Stimulated activated CD4-positive, alpha-beta T cell treated with anti-CD3 and anti-CD28 coated beads, TNF-alpha, amount 100 ng/mL, for 48 hours (primary cell): ENCODE measurements at places on chromosomes 4 and X.

GRCh38 chr4:87529187-87529586 is at the start of gene SPARCL1:
SPARCL1 (minus strand) TSS chr4:87529376; CDS start chr4:87499574, 29,802 bp downstream.
- no peak for DNase-seq

GRCh38 chrX:15619053-15619755 is 18.4 kb upstream of the ACE2 start:
- no peak for DNase-seq

- no peak for DNase-seq
Observed at GRCh38 chr4:150327262-150327780, 249.1 kb downstream of the DCLK2 start.

GRCh38 chr4:156931267-156931666 is 40.3 kb downstream of the PDGFC start:
- no peak for DNase-seq

DNA sequence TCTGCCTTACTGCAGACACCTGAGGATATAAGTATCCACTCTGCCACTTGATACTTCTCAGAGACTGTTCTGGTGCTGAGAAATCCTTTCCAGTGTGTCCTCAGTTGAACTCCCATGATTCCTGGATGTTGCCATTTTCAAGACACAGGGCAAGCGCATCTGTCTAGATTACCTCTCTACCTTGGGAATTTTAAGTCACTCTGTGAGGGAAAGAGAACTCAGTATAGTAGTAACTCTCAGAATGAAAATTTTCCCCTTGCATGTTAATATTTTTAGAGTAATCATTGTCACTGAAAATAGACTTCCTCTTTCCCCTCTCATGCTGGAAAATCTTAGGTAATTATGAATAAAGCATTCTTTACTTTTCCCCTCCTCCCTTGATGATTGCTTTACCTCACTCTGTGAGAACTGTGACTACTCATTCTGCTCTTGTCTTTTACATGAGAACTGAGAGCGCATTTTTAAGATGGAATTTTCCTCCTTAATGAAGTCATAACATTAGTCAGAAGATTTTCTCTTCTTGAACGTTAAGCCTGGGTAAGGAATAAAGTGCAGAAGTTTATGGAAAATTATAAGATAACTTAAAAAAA is 45.0 kb downstream of the TET2 start:
- no peak for DNase-seq

GRCh38 chr4:22029803-22030202 is 81.2 kb upstream of the KCNIP4 start:
- no peak for DNase-seq

DNA sequence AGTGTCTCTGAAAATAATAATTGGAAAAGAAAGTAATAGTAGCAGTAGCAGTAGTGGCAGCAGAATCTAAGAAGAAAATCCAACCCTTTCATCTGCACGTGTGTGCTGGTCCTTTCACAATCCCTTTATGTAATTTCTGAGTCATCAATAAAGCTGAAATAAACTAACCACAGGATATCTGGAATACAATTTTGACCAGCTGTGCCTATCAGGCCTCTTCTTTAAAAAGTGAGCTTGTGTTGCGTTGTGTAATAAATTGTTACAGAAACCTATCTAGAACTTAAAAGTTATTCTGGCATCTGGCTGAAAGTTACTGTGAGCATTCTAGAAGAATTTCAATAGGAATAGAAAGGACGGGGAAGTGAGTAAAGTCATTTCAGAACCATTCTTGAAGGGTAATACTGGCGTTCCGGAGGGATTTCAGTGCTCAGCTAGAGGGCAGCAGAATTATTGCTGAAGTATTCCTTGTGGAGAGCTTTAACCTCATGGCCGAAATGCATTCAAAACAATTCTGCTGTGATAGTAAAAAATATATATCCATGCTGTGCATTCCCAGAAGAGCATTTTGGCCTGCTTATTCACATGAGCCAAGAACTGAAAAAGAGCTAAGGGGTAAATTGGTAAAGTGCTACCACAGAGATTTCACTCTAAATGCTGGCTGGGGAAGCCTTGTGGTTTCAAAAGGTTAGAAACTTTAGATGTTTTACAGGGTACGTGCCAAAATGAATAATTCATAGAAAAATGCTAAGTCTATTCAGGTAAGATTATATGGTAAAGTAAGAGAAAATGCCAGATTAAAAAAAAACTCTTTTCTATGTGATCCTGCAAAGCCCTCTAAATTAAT is 260.6 kb downstream of the NKX6-1 start:
- no peak for DNase-seq

GRCh38 chr4:81471588-81472280 is at the start of gene RASGEF1B:
RASGEF1B (minus strand) TSS chr4:81471907; CDS start chr4:81459508, 12,399 bp downstream.
- peak; percentile 87 for DNase-seq

DNA sequence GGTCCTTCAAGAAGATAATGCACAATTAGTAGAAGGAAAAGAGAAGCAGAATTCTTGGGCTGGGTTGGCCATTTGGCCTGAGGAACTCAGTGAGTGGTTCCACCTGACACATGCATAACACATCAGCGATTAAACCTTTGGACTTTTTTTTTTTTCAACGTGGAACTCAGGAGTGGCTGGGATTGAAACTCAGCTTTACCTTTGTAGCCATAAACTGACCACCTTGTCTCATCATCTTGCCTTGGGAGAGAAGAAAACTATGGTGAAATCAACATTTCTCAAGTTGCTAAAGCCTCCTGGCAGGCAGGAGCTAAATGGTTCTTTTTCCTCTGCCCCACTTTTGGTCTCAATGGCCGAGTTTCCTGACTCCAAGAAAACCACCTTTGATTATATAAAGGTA is 16.3 kb downstream of the PTTG2 start:
- no peak for DNase-seq

GRCh38 chr4:145293658-145294057 is 113.3 kb upstream of the OTUD4 start:
- no peak for DNase-seq

- DNase-seq, result no peak
Observed at GRCh38 chr4:187236209-187236890, 512.7 kb upstream of the FAT1 start.

- no peak for DNase-seq
Observed at GRCh38 chrX:139844884-139845283, 88.0 kb downstream of the ATP11C start.

- DNase-seq, result no peak
Observed at GRCh38 chr4:56463711-56464110, 3.7 kb upstream of the SRP72 start.

- no peak for DNase-seq
Observed at GRCh38 chr4:181108237-181108636, 1135.0 kb upstream of the TENM3 start.

DNA sequence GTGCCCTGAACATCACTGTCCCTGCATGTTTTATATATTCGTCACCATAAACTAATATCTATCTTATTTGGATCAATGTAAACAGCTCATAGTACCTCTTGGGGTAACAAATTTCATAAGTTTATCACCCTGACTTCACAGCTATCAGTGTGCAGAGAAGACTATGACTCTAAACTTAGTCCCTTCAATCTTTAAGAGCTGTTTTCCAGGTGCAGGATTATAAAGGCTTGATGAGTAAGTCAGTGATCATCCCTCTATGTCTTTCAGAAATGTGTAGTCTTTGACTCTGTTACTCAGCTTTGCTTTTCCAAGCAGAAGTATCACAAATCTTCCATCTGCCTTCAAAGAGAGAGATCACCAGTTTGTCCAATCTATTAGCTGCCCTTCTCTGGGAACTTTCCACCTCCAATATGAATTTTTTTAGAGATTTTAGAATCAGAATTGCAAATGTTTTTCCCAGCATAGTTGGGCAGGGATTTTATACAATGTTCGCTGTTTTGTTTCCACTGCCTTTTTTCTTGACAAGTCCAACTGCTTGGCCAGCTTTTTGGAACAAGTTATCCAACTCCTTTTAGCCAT is 45.1 kb upstream of the TSPAN7 start:
- DNase-seq, result no peak

GRCh38 chrX:119728487-119728886 is 29.9 kb upstream of the SOWAHD start:
- no peak for DNase-seq

GRCh38 chr4:23667659-23668058 is 222.2 kb downstream of the PPARGC1A start:
- DNase-seq, result no peak

DNA sequence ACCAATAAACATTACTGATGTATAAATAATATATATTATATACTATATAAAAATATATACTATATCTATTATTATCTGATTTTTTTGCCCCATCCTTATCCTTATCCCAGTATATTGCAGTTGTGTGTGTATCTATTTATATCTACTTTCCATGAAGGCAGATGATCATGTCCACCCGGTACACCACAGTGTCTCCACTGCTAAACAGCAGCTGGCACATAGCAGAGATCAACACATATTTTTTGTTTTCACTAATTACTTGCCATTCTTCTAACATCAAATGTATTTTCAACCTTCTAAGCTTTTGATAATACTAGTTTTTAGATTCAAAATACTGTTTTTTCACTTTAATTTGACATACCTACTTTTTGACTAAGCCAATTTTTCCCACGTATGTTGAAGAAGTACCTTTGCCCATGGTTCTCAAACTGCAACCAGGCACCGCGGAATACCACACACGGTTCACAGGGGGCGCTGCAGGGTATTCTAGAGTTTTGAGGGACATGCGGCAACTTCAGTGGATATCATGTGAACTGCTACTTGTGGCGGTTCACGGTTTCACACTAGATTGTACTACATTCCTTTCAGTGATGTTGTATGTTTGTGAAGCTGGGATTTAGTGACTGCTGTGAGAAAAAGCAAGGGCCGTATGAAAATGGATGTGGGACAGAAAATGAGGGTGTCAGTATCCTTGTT is 182.5 kb upstream of the NPY2R start:
- DNase-seq, result no peak

- no peak for DNase-seq
Observed at GRCh38 chrX:111831343-111831742, 44.6 kb upstream of the TRPC5OS start.

DNA sequence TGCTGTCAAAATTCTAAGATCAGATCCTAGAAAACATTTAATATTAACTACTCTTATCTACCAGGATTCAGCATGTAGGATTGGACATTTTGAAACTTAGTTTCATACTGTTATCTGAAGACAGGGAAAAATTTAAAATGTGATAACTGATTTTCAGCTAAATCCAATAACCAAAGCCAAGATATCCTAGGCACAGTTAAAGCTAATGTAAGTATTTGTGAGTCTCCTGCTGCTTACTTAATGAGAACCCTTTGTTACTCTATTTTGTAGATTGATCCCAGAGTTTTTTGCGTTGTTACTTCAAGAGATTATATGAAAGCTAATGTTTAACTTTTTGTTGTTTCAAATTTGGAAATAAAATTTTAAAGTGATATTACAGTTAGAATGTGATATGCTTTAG is 2.0 kb downstream of the CPE start:
- no peak for DNase-seq

GRCh38 chr4:107453987-107454386 is 266.0 kb downstream of the PAPSS1 start:
- no peak for DNase-seq

DNA sequence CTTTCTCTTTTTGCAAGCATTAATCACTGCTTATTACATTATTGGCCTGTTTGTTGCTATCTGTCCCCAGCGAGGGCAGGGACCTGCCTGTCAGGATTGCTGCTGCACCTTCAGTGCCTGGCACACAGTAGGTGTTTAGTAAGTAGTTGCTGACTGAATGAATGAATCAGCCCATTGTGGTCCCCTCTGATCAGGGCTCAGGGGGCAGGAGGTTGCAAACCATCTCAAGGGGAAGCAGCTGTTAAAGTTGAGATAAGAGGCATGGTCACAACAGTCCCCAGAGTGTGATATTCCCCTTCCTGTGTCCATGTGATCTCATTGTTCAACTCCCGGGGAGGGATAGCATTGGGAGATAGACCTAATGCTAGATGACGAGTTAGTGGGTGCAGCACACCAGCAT is 85.4 kb downstream of the WFS1 start:
- no peak for DNase-seq

- no peak for DNase-seq
Observed at GRCh38 chr4:181507180-181507835, 735.9 kb upstream of the TENM3 start.

GRCh38 chr4:41373221-41373620 is 116.5 kb downstream of the UCHL1 start:
- DNase-seq, result no peak

- no peak for DNase-seq
Observed at GRCh38 chr4:84235126-84235944, 263.8 kb downstream of the NKX6-1 start.

DNA sequence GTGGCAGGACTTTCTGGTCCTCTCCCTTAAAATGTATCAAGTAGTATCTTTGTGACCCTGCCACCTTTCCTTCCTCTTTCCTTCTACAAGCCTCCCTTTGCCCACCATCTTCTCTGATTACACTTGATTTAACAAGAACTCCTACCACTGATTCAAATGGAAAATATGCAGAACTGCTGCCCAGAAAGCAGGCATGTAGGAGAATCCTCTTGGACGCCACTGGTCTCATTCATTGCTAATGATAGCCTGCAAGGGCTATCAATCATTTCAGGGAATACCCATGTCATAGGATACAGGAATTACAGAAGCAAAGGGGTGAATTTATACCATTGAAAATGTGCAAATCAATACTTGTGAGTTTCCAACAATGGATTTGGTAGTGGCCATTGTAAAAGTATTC is 294.6 kb upstream of the NRK start:
- no peak for DNase-seq
